ENCODE measurements at places on chromosomes 2 and 18. TPM values are rescaled to one million over a fixed set of nuclear protein-coding genes. Genes with fewer than 3 reads are reported as not detected.

DNA sequence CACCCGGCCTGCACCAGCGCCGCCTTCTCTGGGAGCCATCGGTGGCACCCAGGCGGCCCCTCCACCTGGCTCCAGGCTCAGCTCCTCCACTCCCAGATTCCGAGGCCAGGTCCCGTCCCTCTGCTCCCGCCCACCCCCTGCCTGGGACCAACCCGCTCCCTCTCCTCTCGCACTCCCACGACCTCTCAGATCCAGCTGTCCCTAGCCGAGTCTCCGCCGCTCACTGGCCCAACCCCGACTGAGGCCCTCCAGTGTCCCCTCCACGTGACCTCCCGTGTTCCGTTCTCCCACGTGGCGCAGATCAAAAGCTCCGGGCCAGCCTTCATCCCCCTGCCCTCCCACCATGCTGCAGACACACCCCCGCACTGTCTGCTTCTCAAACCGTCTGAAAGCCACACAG is 14.4 kb upstream of the SALL3 start:
- no peak for DNase-seq

The FIGN gene
- 12.4 TPM for total RNA-seq

DNA sequence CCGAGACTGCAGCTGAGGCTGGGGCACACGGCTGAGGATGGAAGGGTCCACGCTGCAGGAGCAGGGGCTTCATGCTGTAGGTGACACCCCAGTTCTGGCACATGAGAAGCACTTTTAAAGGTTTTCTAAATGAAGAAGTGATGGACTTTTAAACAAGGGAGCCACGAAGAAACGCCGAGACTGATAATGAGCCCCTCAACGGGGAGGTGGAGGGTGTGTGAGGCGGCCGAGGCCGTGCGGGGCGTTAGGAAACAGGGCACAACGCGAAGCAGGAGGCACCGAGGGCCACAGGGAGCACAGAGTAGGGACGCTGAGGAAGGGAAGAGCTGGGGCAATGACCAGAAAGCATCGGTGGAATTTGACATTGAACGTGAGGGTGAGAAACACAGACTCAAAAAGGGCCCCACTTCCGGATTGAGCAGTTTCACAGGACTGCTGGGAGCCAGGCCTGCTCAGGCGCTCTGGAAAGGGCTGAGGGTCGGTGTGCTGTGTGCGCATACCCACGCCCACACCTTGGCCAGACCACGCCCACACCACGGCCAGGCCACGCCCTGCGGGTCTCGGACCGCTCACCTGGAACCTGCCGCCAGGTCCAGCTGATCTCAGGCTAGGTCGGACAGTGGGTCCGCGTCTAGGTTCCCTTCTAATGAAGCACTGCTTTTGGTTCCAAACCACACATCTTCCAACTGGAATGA is 115.7 kb downstream of the GYPC start:
- no peak for DNase-seq
- peaks cover 4% of the 10 kb centered on the region for H3K4me1 ChIP-seq
- H3K36me3 ChIP-seq = peaks cover 9% of the 10 kb centered on the region
- H3K27ac ChIP-seq = no peak overlapping the region

The LYG2 gene
- total RNA-seq = not detected

GRCh38 chr18:55821219-55821618 is 233.2 kb upstream of the TCF4 start:
- no peak for DNase-seq
- H3K4me3 ChIP-seq = no peak overlapping the region
- no peak overlapping the region for H3K27ac ChIP-seq
- no peaks in the 10 kb centered on the region for H3K4me1 ChIP-seq
- no peaks in the 10 kb centered on the region for H3K36me3 ChIP-seq
- no peaks in the 10 kb centered on the region for H3K27me3 ChIP-seq
